ENCODE measurements at places on chromosomes 13 and 19.
A peak's percentile ranks its signal among the peaks of the same experiment; 100 is the strongest.

- DNase-seq = no peak
Observed at GRCh38 chr13:24911133-24911908, 147.4 kb downstream of the RNF17 start.

DNA sequence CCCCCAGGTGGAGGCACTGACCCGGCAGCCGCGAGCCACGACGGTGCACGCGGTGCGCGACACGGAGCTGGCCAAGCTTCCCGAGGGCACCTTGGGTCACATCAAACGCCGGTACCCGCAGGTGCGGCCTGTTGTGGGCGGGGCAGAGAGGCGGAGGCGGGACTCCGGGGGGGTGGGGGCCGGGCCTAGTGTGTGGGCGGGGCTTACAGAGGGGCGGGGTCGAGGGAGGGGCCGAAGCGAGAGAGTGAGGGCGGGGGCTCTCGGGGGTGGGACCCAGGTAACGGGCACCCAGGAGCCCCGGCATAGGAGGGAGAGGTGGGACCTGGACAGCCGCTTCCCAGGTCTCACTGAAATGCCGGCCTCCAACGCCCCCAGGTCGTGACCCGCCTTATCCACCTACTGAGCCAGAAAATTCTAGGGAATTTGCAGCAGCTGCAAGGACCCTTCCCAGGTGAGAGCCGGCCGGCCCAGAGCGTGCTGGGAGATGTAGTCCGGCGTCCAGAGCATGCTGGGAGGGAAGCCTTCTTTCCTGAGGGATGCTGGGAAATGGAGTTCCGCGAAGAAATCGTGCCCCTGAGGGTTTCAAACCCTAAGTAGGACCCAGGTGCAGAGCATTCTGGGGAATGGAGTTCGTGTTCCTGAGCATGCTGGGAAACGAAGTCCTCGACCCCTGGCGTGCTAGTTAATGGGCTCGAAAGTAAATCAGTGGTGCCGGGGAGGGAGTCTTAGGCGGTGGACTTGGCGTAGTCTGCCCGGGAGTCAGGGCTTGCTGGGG, 15.7 kb downstream of the PNPLA6 start:
- DNase-seq = peak; percentile 86

DNA sequence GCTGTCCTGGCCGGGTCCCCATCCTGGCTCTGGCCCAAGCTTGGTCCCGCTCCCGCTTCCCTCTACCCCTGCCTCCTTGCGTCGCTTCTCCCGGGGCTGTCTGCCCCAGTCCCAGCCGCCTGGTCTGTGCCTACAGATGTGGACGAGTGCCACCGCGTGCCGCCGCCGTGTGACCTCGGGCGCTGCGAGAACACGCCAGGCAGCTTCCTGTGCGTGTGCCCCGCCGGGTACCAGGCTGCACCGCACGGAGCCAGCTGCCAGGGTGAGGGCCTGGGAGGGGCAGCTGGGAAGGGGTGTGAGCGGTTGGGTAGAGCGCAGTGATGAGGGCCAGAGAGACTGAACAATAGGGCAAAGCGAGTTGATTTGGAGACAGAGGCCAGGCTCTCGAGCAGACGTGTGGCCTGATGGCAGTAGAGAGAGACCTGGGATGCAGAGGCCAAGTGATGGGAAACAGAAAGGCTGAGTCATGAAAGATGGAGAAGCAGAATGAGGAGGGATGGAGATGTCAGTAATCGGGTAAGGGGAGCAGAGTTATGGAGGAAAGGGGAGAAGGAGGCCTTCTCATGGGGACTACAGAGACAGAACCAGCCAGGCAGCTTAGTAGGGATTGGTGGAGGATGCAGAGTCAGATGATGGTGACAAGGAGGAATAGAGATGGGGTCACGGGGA, 9.4 kb downstream of the LTBP4 start:
- DNase-seq = peak; percentile 66

DNA sequence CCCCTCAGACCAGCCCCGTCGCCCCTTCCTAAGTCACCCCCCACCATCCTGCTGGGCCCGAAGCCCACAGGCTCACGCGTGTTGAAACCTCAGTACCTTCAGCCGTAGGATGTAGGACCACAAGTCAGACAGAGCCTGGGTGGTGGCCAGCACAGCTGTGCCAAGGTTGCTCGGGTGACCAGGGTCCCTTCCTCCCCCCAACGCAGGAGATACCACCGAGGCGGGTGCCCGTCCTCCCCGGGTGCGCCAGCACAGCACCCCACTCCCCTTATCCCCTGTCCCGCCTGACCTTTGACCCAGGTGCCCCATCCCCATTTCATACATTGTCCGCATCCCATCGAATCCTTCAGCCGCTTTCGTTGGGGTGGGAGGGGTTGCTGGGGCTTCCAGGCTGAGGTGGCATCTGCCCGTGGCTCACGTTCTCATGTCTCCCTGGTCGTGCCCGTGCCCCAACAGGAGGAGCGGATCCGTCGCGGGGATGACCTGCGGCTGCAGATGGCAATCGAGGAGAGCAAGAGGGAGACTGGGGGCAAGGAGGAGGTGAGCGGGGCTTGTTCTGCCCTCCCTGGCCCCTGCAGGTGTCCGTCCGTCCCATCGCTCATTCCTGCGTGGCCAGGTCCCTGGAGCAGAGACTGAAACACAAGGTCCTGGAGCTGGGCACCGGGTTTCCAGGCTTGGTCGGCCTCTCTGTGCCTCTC, 14.5 kb downstream of the EPN1 start:
- DNase-seq = peak; percentile 61

GRCh38 chr19:58044391-58044790, 10.6 kb downstream of the ZSCAN1 start:
- peak; percentile 75 for DNase-seq

DNA sequence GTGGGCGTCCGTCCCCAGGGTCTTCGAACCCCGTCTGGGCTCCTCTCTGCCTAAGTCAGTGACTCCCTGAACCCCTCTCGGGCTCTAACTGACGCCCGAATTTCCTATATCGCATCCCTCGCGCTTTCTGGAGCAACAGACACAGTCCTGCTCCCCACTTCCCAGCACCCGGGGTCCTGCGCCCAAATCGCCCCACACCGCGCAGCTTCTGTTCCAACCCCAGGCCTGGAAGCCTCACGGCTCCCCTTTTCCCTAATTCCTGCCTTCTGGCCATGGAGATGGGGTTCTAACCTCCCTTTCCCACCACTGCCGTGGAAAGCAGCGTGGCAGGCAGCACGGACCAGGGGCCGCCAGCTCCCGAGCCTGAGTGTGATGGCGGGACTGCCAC, 1.6 kb upstream of the GRTP1 start:
- DNase-seq = no peak

GRCh38 chr19:11446652-11447301, 11.3 kb downstream of the PRKCSH start:
- peak; percentile 92 for DNase-seq

DNA sequence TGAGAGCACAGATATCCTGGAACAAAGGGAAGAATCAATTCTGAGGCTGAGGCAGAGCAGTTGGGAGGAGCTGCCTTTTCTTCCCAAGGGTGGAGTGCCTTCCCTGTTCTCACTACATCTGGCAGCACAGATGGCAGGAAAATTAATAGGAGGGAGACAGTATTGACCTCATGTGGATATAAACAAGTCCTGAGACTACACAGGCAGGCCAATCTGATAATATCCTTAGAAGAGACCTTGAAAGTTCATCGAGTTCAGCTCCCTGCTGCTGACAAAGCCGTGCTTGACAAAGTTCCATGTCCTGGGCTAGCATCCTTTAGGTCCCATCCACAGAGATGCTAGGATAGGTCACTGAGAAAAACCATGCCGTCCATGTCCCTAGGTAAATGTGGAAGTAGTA, 1451.5 kb downstream of the EFNB2 start:
- DNase-seq = no peak

DNA sequence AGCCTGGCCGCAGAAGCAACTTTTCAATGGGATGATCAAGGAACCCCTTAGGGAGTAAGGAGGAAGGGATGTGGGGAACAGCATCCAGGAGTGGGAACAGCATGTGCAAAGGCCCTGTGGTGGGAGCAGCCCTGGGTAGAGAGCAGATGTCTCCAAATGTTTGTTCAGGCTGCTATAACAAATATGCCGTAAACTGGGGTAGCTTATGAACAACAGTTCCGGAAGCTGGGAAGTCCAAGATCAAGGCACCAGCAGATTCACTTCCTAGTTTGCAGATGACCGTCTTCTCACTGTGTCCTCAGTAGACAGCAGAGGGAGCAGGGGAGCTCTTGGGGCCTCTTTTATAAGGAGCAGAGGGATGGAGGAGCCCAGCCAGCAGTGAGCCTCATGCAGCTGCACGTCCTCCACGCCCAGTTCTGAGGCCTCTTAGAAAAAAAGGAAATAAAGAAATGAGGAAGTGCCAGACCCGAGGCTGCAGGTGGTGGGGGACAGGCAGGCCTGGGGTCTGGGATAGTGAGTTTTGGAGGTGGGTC, 4.2 kb upstream of the LRRC25 start:
- DNase-seq = no peak

DNA sequence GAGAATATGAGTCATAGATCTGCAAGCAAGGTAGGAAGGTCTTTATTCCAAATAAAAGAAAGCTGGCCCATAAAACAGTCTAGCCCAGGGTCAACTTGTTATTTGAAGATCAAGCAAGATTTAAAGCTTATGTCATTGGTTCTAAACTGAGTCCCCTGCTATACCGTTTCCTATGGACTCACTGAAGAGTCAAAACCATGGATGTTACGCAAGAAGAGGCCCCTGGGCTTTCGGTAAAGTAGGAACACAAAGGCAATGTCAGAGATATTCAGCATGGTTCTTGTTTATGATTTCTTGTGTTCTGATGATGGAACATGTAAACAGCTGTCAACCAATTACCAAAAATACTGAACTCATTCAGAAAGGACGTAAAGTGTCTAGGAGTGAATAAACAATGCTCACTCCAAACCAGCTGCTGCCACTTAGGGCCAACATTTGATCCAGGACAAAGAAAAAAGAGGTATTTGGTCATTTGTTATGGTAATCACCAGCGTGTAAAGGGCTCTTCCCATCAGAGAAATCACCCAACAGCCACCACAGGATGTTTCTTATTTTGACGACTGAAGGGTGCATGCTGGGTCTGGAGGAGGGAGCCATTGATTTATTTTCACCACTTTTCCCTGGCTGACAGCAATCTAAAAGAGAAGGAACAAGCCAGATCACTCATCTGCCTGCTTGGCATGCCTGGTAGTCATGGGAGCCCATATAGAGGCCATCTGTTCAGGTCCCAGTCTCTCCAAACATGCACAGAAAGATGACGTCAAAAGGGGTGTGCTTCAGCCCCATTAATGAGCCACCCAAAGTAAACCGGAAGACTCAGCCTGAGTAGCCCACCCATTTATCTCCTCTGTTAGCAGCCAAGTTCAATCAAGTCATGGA, 68.3 kb downstream of the FGF14 start:
- DNase-seq = no peak

- no peak for DNase-seq
Observed at GRCh38 chr19:50725218-50725910, 2.2 kb downstream of the CLEC11A start.

- DNase-seq = no peak
Observed at GRCh38 chr13:25085125-25085742, 10.7 kb upstream of the PABPC3 start.

- DNase-seq = no peak
Observed at GRCh38 chr13:50355797-50356196, 340.6 kb downstream of the KCNRG start.

DNA sequence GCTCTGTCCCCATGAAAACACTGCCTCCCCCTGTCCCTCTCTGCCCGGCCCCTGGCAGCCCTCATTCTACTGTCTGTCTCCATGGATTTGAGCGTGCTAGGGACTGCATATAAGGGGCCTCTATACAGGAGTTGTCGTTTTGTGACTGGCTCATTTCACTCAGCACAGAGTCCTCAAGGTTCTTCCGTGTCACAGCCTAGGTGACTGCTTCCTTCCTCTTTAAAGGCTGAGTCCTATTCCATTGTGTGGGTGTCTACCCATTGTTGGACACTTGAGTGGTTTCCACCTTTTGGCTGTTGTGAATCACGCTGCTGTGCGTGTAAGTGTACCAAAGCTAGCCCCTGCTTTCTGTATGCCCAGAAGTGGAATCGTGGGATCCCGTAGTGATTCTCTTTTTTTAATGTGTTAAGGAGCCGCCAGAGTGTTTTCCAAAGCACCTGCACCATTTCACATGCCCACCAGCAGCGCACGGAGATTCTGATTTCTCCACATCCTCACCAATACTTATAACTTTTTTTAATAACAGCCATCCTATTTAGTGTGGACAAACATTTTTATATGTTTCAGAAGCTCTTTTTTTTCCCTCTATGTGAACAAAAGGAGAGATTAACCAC, 116.7 kb downstream of the COL4A2 start:
- DNase-seq = no peak

- no peak for DNase-seq
Observed at GRCh38 chr19:36041831-36042230, 9.2 kb upstream of the CLIP3 start.

DNA sequence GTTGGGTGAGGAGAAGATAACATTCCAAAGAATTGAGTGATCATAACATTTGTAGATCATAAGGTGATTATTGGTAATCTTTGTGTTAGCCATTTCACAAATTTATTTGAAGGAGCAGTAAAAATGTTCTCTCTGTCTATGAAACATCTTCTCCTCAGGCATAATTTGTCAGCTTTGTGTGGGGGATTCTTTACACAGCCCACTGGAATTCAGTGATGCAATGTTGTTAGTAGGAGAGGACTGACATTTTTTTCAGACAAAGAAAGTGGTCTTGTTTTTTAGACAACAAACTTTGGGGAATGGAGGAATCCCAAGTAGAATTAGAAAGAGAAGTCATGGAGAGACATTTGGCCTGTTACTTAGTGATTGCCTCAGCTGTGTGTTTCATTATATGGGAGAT, 100.3 kb downstream of the ITGBL1 start:
- no peak for DNase-seq

- no peak for DNase-seq
Observed at GRCh38 chr19:14441041-14441938, 8.2 kb downstream of the PKN1 start.

- DNase-seq = no peak
Observed at GRCh38 chr13:74444864-74445479, 310.8 kb upstream of the KLF12 start.

GRCh38 chr19:31530781-31531180, 181.5 kb upstream of the TSHZ3 start:
- no peak for DNase-seq

DNA sequence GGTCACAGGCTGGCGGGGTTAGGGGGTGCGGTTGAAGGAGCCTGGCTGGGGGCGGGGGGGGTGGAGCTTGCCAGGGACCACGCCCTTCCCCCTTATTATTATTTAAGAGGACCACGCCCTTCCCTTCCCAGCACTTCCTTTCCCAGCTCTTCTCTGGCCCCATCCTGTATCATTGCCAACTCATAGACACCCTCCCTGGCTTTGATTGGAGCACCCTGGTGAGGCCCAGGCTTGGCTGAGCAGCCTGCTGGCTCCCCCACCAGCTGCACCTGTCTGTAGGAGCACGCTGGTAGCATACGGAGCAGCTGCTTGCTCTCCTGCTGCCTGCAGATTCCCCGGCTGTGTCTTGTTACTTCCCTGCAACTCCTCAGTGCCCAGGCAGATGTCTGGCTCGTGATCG, 62.5 kb upstream of the PDX1 start:
- DNase-seq = no peak

GRCh38 chr19:2532252-2533071, 56.5 kb downstream of the GADD45B start:
- DNase-seq = no peak

DNA sequence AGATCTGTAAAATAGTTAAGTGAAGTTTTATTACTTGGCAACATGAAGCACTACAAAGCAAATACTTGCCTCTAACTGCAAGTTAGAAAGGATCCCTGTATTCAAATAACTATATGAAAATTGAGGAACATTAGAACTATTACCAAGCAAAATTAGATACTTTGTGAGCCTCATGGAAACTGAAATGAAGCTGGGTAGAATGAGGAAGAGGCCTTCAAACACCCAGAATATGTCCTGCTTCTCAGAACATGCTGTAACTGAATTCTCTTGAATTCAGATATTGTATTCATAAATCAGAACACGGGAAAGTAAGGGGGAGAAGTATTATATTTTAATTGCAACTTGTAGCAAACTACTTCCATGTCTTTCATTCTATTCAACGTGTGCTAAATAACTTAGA, 947.9 kb downstream of the PCDH17 start:
- DNase-seq = no peak
